ENCODE measurements at places on chromosomes 2 and 18. TPM values are rescaled to one million over a fixed set of nuclear protein-coding genes. Genes with fewer than 3 reads are reported as not detected.

Gene CROCC2
- total RNA-seq, result not detected

Gene PRSS56
- 0.39 TPM for total RNA-seq

DNA sequence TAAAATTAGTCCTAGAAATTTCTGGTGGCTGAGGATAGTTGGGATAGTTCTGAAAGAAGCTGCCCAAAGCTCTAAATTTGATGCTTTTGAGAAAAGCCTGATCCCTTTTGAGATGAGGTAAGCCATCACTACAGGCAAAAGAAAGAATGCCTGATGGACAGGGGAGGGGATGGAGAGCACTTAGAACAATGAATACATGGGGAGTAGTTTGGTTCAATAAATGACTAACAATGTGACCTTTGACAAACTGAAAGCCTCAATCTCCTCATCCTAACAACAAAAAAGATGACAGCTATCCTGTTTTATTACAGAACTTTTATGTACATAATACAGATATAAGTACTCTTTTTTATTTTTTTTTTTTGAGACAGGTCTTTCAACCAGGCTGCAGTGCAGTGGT is 42.7 kb downstream of the GFPT1 start:
- no peak for DNase-seq

- no peak for DNase-seq
Observed at GRCh38 chr18:55227771-55228170, 268.5 kb upstream of the CCDC68 start.
